Frontal cortex (tissue), 4 donors: ENCODE measurements at places on chromosomes 2 and 18. TPM values are rescaled to one million over a fixed set of nuclear protein-coding genes. Genes with fewer than 3 reads are reported as not detected.

DNA sequence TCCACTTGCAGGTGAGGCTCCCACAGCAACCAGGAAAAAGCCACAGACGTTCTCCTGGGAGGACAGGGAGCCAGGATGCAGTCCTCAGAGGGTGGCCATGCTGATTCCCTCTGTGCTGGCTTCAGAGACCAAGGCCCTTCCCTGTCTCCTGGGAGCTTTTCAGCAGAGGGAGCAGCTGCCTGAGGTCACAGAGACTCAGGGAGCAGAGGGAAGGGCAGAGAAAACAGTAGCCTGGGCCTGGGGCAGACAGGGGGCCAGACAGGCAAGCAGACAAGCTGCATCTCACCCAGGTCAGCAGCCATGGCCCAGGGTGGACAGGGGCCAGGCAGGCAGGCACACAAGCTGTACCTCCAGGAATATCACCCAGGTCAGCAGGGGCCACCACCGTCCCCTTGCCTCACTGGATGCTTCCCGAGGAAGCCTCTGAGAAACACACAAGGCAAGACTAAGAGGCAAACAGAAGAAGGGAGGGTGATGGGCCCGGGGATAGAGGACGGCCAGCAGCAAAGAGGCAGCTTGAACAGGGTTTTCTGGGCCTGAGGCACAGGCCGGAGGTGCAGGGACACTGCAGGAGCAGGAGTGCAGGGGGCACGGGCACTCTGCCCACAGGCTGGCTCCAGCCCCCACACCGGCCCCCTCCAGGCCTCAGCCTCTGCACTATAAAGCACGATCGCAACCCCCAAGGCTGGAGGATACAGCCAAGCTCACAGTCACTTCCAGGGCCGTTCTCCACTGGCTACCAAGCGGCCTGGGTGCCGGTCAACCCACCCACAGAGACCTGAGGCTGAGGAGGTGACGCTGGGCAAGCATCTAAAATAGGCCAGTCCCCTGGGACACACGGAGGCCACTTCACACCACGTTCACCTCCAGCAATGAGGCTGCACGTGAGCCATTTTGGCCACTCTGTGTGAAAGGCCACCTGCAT lies 6.1 kb downstream of the SLC66A2 start:
- DNase-seq, result no peak

GRCh38 chr18:53322163-53322562 lies 902.3 kb downstream of the MBD2 start:
- no peak for DNase-seq

DNA sequence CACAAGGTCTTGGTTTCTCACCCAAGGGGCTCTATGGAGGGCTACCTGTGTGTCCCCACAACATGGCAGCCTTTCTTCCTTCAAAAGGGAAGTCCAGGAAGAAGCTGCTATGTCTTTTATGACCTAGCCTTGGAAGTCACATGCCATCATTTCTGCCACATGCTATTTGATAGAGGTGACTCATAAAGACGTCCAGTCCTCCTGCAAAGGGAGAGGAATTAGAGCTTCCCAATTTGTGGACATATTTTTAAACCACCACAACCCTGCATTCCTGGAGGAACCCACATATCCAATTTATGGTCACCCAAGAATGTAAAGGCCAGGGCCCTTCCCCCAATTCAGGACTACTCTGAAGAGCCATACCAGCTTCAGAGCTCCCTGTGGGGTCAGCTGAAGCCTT lies 246.2 kb downstream of the CYP26B1 start:
- DNase-seq, result no peak

DNA sequence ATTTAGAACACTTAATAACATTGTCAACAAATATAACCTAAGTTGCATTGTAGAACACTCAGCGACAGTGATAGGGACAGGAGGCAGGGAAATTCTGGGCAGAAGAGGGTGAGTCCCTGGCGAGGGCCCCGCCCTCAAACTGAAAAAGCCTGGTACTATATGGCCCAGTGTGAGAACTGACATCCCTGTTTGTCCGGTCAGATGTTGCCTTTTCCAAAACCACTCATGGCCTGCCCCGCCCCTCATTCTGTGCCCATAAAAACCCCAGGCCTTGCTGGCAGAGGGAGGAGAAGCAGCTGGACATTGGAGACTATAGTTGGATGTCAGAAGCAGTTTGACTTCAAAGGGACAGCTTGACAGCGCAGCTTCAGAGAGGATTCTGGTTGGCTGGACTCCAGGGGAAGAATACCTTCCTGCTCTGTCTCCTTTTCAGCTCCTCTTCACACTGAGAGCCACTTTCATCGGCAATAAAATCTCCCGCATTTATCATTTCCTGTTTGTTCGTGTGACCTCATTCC lies 47.0 kb downstream of the FAM117B start:
- DNase-seq, result no peak

DNA sequence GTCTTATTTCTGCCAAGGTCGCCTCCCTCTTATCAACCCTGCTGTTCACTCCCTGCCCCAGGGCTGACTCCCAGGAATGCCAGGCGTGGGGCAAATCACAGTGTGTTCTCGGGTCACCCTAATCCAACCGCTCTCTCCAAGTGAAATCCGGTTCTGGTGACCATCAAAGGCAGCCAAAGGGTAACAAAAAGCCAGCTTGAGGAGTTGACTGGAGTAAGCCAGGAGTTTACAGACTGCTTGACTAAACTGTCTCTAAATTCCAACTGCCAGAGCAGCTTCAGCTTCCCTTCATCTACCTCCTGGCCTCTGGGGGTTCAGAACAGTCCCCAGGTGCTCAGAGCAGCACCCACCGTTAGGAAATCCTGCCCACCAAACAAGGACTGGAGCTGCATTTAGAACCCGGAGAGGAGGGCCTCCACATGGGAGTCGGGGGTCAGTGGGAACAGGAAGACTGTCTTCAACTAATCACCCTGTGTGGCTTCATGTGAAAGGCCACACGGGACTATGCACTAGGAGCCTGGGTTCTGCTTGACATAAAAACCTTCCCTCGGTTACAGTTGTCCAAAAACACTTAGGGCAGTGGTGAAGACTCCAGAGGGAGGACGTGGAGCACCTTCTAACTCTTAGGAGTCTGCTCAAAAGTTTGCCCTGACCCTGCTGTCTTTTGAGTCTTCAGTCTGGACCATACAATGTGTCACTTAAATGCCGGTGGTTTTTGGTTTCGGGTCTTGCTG lies 24.2 kb upstream of the MCFD2 start:
- DNase-seq, result no peak

DNA sequence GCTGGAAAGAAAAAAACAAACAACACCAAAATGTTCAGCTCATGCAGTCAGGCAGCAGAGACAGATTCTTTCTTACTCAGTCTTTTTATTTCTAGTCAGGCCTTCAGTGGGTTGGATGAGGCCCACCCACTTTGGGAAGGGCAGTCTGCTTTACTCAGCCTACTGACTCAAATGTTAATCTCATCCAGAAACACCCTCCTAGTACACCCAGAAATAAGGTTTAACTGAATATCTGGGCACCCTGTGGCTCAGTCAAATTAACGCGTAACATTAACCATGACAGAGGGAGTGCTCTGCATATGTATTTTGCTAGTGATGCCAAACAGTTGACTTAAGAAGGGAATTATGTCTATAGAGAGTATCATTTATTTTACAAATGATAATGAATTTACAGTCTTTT lies 401.6 kb downstream of the PARD3B start:
- no peak for DNase-seq

DNA sequence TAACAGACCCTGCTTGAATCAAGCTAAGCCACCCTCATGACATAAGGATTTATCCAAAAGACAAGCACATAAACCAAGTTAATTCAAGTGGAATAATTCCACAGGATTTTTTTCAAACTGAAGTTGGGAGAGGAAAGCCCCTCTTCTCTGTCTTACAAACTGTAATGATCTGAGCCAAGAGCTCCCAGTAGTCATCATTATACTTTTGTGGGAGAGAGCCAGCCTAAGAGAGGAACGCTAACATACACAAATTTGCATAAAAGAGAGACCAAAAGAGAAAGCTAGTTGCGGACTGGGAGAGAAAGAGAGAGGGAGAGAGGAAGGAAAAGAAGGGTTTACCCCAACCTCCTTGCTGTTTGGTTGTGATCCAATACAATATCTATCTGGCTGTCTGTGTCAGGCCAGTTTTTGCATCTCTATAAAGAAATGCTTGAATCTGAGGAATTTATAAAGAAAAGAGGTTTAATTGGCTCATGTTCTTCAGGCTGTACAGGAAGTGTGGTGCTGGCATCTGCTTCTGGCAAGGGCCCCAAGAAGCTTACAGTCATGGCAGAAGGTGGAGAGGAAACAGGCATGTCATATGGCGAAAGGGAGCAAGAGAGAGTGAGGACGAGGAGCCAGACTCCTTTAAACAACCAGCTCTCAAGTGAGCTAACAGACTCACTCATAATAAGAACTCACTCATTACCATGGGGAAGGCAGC lies 20.8 kb upstream of the PUM2 start:
- no peak for DNase-seq

- no peak for DNase-seq
Measured at GRCh38 chr2:191894681-191895147, 47.8 kb upstream of the CAVIN2 start.

- DNase-seq, result no peak
Measured at GRCh38 chr18:1774261-1774660, 797.0 kb downstream of the METTL4 start.

DNA sequence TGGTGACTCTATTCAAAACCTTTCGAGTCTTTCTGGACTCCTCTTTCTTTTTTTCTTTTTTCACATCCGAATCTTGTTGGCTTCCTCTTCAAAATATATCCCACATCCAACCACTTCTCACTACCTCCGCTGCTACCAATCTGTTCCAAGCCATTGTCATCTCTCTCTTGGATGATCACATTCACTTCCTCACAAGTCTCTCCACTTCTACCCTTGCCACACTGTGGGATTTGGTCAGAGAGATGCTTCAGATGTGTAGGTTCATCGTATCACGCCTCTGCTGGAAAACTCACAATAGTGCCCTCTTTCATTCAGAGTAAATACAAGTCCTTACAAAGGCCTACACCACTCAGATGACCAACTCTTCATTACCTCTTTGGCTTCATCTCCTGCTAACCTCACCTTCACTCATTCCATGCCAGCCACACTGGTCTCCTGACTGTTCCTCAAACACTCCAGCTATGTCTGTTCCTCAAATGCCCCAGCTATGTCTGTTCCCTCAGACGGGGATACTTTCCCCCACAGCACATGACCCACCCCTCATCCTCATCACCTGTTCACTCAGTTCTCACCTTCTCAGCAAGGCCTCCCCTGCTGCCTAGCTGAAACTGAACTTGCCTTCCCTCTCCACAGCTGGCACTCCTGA lies 67.2 kb upstream of the PELI1 start:
- no peak for DNase-seq

DNA sequence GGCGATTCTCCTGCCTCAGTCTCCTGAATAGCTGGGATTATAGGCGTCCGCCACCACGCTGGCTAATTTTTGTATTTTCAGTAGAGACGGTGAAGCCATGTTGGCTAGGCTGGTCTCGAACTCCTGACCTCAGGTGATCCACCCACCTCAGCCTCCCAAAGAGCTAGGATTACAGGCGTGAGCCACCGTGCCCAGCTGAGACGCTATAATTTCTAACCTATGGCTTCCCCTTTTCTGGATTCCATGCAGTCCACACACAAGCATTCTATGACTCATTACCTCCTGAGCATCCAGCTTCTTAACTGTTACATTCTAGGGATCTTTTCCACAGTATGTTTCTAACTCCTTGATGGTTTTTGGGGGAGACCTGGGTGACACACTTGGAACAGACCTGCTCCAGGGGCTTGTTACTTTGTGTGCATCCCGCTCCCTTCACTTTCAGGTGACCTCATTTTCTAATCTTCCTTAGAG lies 11.8 kb upstream of the KCMF1 start:
- no peak for DNase-seq

GRCh38 chr2:114659880-114660279 lies 217.4 kb downstream of the DPP10 start:
- DNase-seq, result no peak

The VIL1 gene
- total RNA-seq, result not detected

The CD28 gene
- total RNA-seq, result 1.2 TPM

The CCDC74A gene
- 4.5 TPM for total RNA-seq

The CD8B gene
- not detected for total RNA-seq
